ENCODE measurements at places on chromosomes 16 and 17.

DNA sequence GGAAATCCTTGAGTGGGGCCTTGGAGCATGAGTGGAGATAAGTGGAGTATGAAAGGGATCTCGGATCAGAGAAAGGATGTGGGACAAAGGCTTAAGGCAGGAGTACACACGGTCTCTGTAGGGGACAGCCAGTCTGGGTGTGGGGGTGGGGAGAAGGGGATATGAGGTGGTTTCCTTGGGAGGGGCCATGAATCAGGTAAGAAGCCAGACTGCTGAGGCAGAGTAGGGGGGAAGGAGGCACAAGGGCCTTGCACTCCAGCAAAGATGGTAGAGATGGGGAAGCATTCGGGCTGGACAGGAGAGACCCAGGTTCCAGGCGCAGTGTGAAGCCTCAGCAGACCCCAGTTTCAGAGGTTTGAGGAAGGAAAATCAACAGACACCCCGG is 1.6 kb downstream of the HSD11B2 start:
- DNase-seq, result no peak

DNA sequence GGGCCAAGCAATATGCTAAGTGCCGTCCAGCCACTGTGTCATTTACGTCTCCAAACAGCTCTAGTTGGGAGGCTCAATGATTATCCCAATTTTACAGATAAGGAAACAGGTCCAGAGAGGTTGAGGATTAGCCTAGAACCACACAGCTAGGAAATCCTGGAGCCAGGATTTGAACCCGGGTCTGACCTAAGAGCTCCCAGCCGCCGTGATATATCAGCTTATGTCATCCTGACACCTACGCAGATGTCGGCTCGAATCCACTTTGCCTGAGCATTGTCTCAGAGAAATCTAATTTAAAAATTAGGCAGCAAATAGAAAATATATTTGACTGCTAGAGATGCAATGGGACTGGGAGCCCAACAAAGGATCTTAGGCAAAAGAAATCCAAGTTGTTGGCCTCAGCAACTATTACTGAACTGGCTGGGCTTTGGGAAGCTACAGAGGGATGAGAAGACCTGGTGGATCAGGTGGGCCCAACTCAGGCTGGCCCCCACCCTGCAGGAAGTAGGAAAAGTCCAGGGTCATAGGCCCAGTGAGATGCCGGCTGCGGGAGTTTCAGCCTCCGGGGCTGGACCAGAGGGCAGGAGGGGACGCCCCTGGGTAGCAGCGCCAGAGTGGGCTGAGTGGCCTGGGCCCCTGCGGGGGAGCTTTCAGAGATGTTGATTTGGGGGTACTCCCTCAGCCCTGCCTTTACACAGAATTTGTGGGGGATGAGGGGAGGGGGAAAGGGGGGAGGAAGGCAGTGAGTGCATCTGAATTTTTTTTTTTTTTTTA is 35.1 kb upstream of the IL21R start:
- no peak for DNase-seq

GRCh38 chr16:57513371-57514102 is 22.8 kb downstream of the CCDC102A start:
- DNase-seq, result no peak

DNA sequence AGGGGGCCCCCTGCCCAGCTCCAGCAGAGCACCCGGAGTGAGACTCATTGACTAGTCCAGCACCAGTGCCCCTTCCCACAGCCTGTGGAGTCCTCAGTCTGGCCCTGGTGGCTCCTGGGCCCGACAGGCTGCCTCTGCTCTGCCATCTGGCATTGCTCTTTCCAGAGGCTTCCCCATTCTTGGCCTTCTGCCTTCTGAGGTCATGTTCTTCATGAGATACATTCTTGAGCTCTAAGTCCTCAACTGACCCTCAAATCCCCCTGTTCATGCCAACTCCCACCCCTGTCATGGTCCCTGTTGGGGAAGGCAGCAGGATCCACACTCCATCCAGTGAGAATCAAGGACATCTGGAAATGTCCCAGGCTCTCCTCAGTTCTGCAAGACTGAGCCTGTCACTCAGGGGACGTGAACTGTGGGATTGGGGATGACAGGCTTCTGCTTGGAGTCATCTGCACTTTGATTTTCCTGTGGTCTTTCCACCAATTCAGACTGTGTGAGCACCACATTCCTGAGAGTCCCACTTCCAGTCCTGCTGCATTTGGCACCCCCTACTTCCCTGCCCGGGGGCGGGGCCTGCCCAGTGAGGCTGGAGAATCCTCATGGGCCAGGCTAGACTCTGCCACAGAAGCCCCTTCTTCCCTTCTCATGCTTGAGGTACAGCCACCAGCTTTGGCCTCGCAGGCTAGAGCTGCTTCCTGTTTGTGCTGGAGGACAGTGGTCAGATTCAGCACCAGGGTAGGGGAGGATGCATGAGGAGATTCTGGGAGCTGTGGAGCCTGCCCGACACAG is 2.7 kb downstream of the TRPV2 start:
- DNase-seq, result no peak

- DNase-seq, result peak; percentile 17
These were observed 205.2 kb downstream of the RAB11FIP4 start for GRCh38 chr17:31596382-31597323.

GRCh38 chr17:80781211-80781610 is 210.4 kb upstream of the CHMP6 start:
- DNase-seq, result no peak

DNA sequence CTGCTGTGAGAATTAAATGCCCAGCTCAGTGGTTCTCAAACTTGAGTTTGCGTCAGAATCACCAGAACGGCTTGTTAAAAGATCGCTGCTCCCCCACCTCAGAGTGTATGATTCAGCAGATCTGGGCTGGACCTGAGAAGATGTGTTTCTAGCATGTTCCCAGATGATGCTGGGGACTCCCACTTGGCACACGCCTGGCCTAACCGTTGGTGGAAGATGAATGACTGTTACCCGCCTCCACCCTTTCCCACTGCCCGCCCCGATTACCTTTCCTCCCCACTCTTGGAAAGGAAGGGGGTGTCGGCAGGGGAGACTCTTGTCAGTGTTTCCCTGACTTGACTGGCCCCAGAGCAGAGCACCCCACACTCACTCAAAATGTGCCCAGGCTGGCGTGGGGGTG is 29.3 kb upstream of the ABCC3 start:
- no peak for DNase-seq

GRCh38 chr16:69199382-69199781 is 12.4 kb downstream of the SNTB2 start:
- no peak for DNase-seq

DNA sequence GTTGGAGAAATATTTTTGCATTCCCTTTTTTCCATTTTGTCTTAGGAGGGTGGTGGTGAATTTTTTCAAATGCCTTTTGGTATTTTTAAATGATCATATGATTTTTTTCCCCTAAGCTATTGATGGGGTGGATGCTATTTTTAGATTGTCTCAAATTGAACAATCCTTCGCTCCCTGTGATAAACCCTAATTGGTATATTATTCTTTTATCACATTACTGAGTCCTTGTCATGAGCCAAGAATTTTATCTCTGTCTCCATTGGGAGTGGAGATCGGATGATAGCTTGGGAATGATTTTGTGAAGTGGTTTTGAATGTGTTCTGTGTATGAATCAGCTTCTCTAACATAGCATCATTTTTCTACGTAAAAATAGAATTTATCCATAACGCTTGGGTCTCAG is 15.4 kb downstream of the NECAB2 start:
- no peak for DNase-seq

DNA sequence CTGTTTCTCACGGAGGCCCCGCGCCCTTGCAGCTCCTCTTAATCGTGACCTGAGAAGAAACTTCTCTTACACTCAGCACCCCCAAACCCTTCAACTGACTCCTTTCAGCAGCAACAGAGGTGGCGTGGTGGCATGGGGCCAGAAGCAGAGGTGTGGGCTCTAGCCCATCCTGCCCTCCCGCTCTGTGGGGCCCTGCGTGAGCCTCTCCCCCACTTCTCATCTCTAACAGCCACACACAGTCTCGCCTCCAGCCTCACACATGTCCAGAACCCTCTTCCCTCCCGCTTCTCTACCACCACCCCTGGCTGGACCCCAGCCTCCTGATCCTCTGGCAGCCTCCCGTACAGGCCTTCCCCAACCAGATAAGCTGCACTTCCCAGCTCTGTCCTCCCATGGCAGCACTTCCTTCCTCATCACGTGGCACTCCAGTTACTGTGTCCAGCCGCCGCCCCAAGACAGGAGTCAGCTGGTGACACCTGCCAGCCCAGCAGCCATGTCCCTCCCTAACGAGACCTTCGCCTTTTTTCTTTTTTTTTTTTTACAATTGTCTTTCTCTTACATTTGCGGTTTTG is 30.5 kb downstream of the NSMCE1 start:
- no peak for DNase-seq

GRCh38 chr17:73324160-73324475 is 12.3 kb upstream of the CDC42EP4 start:
- DNase-seq, result no peak

DNA sequence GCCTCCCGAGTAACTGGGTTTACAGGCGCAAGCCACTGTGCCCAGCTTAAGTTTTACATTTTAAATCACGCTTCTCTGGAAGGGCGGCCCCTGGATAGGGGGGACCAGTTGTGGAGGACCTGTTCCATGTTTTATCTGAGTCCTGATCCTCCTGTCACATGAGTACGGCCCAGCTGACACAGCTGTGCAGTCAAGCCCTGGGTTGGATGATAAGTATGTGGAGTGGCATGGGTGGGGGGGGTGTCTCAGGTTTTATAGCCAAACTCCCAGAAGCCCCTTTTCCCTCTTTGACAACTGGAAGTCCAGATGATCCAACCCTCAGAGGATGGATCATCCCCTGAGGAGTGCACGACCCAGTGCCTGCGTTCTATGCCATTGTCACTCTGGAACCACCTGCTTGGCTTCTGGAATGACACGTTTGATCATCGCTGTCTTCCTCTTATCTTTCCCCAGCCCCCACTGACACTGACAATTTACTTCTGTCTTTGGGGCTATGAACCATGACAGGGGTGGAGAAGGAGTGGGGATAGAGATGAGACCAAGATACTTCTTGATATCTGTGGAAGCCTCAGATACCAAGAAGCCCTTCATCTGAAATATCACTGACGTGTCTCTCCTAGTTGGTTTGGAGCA is 191.2 kb downstream of the MSI2 start:
- no peak for DNase-seq

GRCh38 chr17:65293584-65294180 is 156.5 kb downstream of the RGS9 start:
- DNase-seq, result no peak

DNA sequence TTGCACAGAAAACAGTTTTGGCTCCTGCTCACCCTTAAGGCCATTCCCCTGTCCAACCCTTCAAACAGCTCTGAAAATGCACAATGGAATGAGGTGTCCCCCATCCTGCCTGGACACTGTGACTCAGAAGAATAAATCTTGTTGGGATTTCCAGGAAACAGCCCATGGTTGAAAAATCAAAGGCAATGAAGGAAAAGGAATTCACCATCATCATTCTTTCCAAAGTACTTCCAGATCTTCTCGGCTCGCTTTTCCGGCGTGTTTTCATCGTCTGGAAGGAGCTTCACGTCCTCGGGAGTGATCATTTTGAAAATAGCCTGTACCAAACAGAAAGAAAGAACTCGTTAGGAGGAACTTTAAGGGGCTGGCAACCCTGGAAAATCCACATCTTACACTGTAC is 4.3 kb downstream of the RCVRN start:
- no peak for DNase-seq

DNA sequence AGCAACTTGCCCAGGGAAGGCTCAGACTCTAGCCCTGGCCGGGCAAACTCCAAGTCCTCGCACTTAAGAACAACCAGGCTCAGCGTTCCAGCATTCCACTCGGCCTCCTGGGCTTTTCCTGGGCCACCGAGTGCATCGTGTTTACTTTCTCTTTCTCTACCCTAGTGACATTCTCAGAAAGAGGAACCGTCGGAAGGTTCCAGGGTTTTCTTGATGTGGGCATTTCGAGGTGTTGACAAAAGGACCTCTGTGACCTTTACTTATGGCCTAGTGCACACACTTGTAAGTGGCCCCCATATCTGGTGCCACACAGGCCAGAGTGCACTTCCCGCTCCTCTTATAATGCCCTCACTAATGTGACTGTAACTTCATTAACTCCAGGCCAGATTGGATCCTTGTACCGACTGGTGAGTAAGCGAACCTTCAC is 3.1 kb upstream of the BANP start:
- DNase-seq, result no peak

- no peak for DNase-seq
These were observed 16.6 kb downstream of the ENDOV start for GRCh38 chr17:80431246-80432195.

DNA sequence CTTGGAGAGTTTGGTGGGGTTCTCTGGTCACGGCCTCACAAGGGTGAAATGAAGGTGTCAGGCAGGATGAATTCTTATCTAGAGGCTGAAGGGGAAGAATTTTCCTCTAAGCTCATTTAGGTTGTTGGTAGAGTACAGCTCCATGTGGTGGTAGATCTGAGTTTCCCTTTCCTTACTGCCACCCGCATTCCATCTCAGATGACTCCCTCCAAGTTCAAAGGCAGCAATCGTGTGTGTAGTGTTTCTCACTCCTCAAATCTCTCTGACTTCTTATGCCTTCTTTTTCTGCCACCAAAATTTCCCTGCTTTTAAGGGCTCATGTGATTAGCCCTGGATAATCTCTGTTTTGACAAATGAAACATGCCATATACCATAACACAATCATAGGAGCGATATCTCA is 135.5 kb upstream of the MYOCD start:
- DNase-seq, result no peak

GRCh38 chr17:80815151-80815681 is 176.4 kb upstream of the CHMP6 start:
- DNase-seq, result no peak

DNA sequence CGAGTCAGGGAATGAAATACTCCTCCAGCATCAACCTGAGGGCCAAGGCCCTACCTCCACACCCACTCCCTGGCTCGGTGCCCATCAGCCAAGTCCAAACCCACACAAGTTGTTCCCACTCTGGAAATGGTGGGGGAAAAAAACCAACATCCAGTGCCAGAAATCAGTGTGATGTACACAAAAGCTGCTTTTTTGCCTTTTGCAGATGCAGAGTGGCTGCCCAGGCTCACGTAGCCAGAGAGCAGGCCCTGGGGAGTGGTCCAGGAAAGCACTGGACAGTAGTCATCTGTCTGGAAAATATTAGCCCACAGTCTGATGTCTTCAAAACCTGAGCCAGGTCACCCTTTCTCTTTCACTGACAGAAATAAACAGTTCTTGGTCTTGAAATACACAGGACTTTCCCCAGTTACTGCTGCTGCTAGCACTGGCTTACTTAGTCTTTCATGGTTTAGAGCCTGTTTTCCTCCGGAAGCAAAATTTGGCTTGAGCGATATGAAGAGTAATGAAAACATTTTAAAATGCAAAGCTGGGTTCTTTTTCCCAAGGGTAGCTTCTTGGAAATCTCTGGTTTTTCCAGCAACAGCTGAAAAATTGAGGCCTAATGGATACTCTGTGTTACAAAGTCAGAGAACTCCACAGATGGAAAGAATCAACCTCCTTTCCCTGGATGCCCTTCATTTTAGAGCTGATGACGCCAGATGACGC is 18.2 kb upstream of the NOS2 start:
- no peak for DNase-seq
